Frontal cortex (tissue), 4 donors: ENCODE measurements at places on chromosomes 3 and 15. TPM values are rescaled to one million over a fixed set of nuclear protein-coding genes. Genes with fewer than 3 reads are reported as not detected.

DNA sequence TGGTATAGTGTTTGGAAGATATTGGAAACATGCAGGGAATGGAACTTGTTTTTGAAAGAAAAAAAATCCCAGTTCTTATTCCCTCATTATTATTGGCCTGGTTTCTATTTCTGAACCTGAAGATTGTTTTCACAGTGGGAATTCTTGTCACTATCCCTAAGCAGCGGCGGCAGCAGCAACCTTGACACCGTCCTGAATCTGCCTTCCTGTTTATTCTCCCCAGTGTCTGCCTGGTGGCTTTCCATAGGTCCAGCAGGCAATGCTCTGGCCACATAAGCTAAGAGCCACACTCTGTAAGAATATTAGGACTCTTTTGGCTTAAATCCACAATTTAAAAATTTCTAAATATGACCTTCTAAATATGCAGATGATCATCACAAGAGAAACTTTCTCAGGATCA lies 178.0 kb downstream of the PLCL2 start:
- no peak for DNase-seq

GRCh38 chr3:128278761-128279600 lies 125.7 kb downstream of the EEFSEC start:
- peak; percentile 44 for DNase-seq

DNA sequence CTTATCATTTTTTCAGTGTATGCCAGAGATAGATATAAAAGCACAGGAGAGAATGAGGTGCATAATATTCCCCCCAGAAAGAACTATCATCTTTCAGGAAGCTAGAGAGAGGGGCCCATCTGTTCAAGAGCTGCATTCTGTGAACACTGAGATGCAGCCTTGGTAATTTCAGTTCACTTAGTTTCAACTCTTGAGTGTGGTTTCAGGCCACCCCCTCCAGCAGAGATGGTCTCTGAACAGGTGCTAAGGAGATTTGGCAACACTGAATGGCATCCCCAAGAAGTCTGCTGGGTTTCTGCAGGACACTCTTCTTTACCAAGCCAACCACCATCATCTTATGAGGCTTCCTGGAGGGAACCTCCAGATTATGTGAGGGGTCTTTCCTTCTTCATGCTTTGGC lies 30.4 kb upstream of the LIMD1 start:
- no peak for DNase-seq

GRCh38 chr3:67000009-67000408 lies 1.9 kb downstream of the KBTBD8 start:
- DNase-seq: no peak

- DNase-seq: no peak
These were observed 17.4 kb downstream of the FYCO1 start for GRCh38 chr3:45978006-45978761.

Gene CLEC3B
- total RNA-seq: 24.1 TPM

Gene PGBD4
- total RNA-seq: 4.5 TPM
